ENCODE measurements at places on chromosomes 2 and 18.

DNA sequence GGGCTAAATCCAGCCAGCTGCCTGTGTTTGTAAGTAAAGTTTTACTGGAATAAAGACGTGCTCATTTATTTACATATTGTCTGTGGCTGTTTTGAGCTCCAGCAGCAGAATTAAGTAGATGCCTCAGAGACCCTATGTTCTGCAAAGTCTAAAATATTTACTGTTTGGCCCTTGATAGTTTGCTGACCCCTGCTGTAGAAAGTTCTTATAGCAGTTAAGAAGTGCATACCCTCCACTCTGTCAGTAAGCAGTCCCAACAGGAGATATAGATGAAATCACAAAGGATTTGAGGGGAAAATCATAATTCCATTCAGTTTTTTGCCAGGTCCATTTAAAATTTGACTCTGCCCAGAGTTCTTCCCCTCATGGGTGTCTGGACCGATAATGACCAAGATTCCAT is 50.1 kb upstream of the ITM2C start:
- no peak for DNase-seq

DNA sequence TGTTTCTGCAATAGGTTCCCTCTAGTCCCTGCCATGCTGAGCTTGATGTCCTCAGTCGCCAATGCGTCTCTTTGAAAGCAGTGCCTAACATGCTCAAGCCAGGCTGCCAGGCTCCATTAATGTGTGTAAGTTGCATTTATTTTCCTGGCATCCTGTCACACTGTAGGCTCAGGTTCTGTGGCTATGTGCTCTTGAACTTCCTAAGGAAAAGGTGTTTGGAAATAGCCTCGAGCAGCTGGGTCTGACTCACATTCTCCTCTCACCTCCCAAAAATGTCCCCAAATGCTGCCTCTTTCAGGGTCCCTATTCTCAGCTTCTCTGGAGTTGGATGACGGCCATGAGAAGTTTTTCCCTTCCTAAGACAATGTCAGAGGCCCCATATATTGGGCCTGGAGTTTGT is 58.0 kb upstream of the SLC14A2 start:
- DNase-seq: no peak

DNA sequence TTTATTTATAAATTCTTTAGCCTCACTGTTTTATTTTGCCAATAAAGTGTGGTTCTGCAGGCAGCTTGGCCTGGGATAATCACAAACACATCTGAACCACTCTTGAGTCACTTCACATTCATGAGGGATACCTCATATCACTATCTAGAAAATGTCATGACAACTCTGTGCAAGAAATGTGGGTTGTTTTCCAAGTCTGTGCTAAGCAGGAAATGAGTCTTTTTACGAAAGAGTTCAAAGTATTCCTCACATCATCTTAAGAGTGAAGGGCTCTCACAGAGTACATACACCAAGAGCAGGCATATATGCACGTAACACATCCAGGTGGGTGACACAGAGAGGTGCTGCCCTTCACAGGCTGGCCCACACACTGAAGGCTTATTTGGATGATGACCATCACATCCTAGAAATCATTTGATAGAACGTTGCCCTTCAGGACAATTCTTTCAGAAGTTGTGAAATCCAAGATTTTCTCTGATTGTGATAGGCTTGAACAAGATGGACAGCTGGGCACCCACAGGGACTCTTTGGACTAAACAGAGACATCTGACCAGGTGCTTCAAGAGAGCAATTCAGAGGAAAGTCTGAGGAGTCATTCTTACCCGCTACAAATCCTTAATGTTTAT is 811.1 kb upstream of the LRATD1 start:
- DNase-seq: no peak

DNA sequence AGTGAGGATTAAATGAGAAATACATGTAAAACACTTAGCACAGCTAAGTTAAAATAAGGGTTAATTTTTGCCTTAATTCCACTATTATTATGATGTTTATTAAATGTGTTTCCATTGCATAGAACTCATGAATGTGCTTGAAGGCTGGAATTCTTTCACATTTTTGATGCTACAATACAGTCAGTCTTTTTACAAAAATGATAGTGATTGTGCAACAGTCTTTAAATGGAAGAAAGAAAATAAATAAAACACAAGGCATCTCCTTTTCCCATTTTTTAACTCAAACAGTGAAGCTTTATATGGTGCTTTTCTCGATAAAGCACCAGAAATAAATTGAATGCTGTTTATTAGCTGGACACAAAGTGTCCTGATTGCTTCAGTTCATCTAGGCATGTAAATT is 123.9 kb downstream of the MAP2 start:
- DNase-seq: no peak

- DNase-seq: no peak
These were observed 40.9 kb downstream of the TMEM247 start for GRCh38 chr2:46520130-46520711.

DNA sequence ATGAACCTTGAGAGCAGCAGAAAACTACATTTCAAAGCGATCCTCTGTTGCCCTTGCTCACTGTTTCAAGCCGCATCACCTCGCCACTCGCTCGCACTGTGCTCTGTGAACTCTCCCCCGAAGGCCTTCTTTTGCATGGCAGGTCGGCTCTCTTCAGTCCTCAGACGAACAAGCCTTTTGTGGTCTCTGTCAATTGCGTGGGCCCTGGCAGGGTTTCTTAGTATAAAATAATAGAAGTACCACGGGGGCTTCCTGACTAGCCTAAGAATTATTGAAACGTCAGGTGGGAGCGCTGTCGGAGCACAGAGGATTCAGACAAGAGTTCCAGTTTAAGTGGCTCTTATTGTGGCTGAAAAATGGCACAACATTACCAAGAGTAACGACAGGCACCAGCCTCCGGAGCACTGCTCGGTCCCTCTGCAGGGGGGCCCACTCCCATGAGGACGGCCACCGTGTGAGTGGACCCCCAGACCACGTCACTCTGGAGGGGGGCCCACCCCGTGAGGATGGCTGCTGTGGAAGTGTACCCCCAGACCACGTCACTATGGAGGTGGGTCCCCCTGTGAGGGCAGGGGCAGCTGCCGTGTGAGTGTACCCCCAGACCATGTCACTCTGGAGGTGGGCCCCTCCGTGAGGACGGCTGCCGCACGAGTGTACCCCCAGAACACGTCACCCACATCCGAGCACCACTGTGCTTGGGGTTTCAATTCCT is 237.7 kb downstream of the HDAC4 start:
- DNase-seq: no peak

- peak; percentile 11 for DNase-seq
These were observed 237.6 kb downstream of the PRKCE start for GRCh38 chr2:45889053-45889452.

- DNase-seq: no peak
These were observed 24.9 kb downstream of the ZFP36L2 start for GRCh38 chr2:43201497-43201896.

DNA sequence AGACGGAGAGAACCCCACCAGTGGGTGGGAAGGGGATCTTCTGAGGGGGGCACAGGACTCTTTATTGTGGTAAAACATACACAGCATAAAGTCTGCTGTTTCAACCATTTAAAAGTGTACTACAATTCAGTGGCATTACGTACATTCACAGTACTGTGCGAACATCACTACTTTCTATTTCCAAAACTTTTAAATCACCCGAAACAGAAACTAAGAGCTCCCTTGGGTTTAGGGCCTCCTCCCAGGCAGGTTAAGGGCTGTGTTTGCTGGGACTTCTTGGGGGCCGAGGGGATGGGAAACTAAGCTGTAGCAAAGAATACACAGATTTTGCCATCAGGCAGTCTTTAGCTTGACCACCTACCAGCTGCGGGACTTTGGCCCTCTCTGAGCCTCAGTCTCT is 242.0 kb downstream of the HAUS1 start:
- no peak for DNase-seq

DNA sequence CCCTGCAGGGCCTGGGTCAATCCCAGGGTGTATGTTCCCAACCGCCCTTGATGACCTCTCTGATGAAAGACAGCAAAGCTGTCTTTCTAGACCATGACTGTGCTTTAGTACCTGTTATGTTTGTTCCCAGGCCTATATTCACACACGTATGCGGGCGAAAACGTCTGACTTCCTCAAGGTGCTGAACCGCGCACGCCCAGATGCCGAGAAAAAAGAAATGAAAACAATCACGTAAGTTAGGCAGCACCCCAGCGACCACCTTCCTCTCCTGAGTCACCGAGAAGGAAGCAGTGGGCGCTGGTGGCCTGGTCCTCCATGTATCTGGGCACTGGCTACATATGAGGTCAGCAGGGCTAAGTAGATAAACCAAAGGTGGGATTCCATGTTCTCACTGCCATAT is 11.1 kb upstream of the GPBAR1 start:
- DNase-seq: no peak

- DNase-seq: no peak
These were observed 113.6 kb downstream of the MSH2 start for GRCh38 chr2:47516360-47517104.

DNA sequence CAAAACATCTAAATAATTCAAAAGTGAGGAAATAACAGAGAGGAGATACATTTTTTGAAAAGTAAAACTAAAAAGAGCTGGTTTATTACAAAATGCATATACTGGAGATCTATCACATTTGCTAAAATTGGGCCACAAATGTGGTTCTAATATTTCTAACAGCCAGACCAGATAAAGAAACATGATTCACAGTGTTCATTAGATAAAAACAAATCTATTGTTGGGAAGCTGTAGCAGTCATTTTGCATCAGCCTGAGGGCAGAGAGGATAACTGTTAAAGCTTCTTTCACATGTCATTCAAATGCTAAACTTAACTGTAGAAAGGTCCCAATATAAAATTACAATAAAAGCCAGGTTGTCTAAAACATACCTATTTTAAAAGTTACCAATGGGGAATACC is 148.3 kb downstream of the GULP1 start:
- DNase-seq: no peak

- DNase-seq: no peak
These were observed 33.4 kb upstream of the DSEL start for GRCh38 chr18:67549946-67550345.

DNA sequence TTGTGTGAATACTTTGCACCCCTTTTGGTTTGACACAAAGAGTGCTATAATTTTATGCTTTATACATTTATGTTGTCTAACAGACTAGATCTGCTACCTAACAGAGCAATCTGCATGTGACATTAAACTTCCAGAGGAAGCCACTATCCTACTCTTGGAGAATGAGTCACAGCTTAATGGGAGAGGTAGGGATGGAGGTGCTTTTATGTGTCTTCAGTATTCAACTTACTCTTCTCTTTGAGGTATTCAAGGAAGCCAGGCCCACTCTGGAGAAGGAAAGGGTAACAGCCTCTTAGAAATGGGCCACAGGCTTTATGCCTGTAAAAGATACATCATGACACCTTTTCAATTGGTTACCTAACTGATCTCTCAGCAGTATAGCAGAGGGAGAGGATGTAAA is 85.8 kb upstream of the NEUROD1 start:
- no peak for DNase-seq

GRCh38 chr2:140354544-140354943 is 1574.4 kb upstream of the NXPH2 start:
- DNase-seq: no peak

DNA sequence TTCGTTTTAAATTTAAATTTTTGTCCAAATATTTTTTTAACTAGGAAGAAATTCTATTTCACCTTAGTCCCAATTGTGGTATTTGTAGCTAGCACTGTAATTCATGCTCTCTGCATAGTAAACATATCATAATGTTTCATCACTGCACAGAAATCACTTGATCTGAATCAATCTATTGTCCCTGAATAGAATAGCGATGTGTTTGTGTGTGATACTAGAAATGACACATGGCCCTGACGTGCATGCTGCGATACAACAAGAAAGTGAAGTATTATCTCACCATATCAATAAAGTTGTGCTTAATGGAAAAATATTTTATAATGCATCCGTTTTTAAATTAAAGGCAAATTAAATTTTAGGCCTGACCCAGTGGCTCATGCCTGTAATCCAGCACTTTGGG is 10.0 kb downstream of the TTL start:
- no peak for DNase-seq

GRCh38 chr18:9835825-9836224 is 49.9 kb upstream of the TXNDC2 start:
- no peak for DNase-seq

DNA sequence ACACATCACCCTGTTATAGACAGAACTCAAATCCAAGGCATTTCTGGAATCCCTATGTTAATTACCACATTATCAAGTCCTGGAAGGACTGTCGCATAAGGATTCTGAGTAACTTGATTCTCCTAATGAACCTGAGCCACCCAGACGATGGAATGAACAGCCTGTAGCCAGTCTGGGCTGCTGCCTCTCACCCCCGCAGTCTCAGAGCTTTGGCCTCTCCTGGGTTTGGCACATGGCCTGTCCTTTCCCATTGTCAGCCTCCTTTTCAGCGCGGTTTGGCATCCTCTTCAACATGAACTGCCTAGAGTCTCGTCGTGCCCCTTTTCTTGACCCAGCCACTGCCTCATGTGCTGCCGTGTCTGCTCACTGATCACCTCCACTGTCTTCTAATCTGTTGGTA is 147.6 kb downstream of the SLC8A1 start:
- no peak for DNase-seq

DNA sequence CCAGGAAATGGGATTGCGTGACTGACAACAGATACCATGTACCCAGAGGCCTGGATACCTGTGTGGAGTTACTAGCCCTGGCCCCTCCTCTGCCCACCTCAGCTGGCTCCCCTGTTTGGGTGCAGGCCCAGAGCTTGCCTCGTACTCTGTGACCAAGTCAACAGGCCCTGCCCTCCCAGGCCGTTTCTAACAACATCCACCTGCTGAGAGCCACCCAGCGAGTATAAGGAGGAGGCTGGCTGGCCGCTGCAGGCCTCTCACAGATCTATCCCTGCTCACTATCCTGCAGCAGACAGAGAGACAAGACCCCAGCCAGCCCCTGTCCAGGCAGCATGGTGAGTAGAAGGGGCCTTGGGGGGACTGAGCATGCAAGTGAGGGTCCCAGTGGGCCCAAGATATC is 12.5 kb upstream of the TUBA4A start:
- no peak for DNase-seq

- DNase-seq: no peak
These were observed 1094.6 kb upstream of the CDH2 start for GRCh38 chr18:29271501-29271900.

DNA sequence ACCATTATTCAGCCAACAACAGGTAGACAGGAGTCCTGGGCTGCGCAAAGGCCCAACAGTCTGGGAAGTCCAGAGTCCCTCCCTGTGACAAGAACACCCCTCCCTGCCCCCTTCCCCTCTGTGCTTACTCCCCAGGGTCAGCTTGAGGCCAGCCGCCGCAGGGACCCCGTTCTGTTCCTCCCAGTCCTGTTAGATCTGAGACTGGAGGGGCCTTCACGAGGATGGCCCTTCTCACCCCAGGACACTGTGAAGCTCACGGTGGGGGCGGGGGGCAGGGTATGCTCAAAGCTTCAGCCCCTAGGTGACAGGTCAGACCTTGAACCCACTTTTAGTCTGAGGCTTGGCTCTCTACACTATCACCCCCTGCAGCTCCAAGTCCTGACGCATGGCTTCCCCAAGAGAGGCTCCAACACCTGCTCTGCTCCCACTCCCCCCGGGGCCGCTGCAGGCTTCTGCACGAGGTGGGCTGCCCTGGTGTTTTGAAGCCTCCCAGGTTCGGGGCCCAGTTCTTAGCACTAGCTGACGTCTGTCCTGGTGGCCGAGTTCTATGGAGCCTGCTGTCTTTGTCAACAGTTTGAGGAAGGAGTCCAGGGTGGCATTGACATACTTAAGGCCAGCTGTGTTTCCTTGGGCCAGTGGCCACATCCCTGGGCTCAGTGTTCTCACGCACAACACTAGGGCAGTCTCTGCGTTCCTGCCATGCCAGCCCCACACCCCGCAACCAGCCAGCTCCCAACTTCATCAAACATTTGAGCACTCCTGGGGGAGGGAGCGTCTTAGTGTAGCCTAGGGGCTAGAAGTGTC is 37.2 kb upstream of the HPCAL1 start:
- DNase-seq: no peak
